ENCODE measurements at places on chromosomes 5 and 9.

GRCh38 chr5:52789851-52790250, 2.1 kb downstream of the ITGA1 start:
- DNase-seq, result no peak

DNA sequence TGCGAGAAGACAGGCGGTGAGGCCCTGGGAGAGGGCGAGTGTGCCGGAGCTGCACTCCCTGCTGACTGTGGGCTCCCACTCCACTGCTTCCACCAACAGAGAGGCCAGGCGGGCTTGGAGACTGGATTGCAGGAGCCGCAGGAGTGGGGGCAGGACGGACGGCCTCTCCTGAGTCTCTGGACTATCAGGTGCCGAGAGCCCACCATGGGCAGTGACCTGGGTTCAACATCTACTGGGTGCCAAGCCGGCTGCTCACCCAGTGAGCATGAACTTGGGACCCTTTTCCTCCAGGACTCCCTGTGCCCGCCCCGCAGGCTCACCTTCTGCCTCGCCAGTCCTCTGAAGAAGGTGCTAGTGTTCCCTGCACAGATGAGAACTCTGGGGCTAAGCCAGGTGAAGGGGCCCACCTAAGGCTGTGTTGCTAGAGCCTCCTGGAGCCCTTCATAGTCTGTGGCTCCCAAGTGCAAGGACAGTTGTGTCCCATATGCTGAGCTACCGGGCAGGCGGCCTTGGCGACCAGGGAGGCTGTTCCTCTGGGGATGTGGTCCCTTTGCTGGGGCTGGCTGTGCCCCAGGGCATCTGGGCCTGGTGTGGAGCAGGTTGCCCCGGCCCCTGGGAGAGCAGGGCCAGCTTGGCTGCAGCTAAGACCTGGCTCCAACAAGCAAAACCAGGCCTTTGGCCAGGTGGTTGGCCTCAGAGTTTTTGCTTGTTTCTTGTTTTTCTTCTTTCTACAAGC, 77.7 kb upstream of the PHYKPL start:
- no peak for DNase-seq

DNA sequence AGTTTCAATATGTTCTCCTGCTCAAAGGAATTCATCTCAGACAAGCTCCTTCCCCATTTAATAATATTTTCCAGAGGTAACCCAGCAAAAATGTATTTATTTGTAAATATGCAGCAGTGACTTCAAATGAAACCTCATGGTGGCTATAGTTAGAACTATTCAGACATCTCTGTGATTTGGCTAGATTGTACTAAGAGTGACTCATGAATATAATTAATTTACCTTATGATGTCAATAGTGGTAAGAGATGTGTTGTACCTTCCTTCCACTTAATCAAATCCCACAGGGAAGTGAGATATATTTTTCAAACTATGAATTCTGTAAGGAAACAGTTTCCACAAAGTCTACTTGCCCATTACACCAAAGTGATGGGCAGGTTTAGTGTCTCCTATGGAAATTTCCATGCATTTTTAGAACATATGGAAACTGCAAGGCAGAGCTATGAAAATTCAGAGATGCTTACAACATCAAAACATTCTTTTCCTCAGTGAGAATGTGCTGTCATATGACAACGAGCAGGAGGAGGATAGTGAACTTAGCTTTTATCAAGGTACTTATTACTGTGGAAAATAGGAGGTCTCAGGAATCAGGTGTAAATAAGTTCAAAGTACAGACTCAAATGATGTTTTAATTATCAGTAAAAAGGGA, 34.0 kb upstream of the SPDL1 start:
- DNase-seq, result no peak

DNA sequence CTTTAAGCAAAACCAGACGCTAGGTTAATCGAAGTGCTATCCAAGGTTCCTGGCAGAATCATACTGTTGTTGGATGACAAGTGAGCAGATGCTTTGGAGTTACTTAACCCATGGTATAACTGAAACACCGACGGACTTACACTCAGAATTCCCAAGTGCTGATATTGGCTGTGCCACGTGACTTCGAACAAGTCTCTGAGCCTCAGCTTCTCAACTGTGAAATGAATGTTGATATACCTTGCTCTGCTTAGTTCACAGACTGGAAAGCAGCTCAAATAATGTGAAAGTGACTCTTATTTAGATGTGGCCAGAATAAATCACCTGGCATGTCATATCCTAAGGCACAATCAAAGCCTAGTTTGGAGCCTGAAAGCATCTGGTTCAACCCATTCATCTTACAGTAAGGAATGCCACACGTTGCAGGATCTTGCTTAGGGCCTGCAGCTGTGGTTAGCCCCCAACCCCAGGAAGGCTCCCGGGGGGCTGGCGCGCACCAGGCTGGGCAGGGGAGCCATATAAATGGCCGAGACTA, 759 bp downstream of the GEMIN5 start:
- no peak for DNase-seq

DNA sequence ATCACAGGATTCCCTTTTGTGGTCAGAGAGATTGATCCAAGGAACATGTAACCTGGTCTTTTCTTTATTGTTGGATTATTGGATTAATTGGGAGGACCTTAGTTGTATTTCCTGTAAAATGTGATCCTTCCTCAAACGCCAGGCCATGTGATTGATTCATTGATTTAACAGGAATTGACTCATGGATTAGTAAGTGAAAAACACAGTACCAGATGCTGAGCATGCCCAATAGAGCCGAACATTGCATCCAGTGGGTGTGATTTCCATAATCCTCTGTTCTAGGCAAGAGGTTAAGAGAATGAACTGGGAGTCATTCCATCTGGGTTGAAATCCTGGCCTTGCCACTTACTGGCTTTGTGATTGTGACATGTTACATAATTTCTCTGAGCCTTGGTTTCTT, 522.3 kb downstream of the MAT2B start:
- DNase-seq, result no peak

- no peak for DNase-seq
These were observed 14.9 kb downstream of the HMGXB3 start for GRCh38 chr5:150015415-150015814.

- no peak for DNase-seq
These were observed 371.5 kb downstream of the PRELID2 start for GRCh38 chr5:145463634-145464033.

Data from cortex of kidney (tissue), 1 donor.